Retina (tissue), 1 donor: ENCODE measurements at places on chromosomes 6 and 20.

- DNase-seq: no peak
Observed at GRCh38 chr20:42179768-42180167, 561.6 kb upstream of the CHD6 start.

DNA sequence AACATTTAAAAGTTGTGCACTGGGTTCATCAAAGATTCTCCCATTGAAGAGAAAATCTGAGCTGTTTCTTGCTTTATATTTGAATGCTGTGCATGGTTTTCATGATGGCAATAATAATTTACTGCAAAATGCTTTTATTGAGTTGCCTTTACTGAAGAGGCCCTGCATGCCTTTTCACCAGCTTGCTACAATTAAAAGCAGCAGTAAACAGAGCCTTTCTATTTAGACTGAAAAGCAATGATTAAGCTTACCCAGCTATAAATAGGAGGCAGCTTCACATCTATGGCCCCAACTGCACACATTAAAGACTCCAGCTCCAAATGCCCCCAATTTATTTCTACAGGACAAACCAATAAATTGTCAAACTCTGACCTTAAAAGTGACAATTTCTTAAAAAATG, 70.3 kb downstream of the ANKEF1 start:
- DNase-seq: no peak

GRCh38 chr6:157020398-157020797, 243.2 kb downstream of the ARID1B start:
- no peak for DNase-seq

- no peak for DNase-seq
Observed at GRCh38 chr6:28587746-28588075, 62.0 kb downstream of the GPX5 start.

DNA sequence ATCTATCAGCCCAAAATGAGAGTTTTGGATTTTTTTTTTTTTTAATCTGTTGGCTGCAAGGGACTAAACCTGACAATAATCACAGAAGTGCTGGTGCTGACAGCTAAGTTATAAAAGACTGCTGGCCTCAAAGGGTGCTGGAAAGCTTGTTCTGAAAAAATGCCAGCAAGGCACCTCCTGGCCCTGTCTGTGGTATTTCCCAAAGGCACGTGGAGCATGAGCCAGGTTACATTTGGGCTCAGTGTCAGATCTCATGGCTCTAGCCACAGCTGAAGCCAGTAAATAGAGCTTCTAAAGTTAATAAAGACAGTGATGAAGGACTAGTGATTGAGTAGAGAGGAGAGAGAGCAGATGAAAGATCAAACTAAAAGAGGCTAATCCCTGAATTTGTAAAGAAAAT, 178.9 kb downstream of the FUT9 start:
- no peak for DNase-seq

GRCh38 chr6:74071214-74071613, 375.2 kb downstream of the CD109 start:
- DNase-seq: no peak

DNA sequence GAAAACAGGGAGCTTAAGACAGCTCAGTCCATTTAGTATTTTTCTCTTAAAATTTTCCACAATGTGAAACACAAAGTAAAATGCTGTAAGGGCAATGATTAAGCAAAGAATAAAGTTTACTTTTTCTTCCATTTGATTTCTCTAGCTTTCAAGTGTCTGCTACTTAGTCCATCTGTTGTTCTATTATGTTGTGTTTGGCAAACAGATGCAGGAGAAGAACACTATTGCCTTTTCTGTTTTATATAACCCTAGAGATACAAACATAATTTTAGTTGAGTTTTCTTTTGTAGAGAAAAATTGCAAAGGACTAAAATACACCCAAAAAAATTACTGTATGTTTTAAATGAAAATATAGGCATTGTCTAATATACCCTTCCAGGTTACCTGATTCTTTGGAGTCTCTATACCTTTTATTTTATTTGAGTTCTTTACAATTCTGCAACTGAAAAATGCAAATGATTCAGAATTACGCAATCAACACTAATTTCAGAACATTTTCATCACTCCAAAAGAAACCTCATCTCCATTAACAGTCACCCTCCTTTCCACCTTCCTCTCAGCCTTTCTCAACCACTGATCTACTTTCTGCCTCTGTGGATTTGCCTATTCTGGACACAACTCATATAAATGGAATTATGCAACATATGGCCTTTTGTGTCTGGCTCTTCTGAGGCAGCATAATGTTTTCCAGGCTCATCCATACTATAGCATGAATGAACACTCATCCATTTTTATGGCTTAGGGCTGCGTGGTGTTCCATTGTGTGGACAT, 96.9 kb downstream of the MKKS start:
- no peak for DNase-seq

DNA sequence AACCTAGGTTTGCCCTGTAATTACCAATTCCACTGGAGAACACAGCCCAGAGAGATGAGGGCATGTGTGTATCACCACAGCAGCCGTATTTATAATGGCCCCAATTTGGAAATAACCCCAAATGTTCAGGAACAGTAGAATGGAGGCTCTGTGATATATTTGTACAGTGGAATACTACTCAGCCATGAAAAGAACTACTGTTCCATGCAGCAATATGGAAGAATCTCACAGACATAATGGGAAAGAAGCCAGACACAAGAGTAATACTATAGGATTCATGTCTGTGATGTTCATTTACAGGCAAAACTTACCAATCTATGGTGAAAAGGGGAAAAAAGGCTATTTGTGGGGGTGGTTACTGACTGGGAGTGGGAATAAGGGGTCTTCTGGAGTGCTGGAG, 83.7 kb upstream of the TRAF3IP2 start:
- DNase-seq: no peak

DNA sequence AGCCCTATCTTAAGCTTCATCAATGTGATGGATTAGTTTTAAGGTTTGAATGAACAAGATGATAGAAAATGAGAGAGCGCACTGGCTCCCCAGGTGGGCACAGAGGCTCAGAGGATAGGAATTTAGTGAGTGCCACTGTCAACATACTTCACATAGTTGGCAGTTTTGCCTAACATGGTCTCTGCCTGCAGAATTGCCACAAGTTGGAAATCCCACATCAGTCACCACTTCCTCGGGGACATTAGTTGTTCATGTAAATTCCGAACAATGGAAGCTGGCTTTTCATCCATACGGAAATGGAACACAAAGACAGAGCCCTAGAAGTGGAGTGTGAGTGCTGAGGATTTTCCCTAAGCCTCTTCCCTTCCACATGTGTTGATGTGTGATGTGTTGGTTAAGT, 123.9 kb upstream of the PHACTR1 start:
- DNase-seq: no peak

GRCh38 chr6:90619221-90619620, 32.3 kb upstream of the MAP3K7 start:
- DNase-seq: no peak
